ENCODE measurements at places on chromosomes 11 and 22.

DNA sequence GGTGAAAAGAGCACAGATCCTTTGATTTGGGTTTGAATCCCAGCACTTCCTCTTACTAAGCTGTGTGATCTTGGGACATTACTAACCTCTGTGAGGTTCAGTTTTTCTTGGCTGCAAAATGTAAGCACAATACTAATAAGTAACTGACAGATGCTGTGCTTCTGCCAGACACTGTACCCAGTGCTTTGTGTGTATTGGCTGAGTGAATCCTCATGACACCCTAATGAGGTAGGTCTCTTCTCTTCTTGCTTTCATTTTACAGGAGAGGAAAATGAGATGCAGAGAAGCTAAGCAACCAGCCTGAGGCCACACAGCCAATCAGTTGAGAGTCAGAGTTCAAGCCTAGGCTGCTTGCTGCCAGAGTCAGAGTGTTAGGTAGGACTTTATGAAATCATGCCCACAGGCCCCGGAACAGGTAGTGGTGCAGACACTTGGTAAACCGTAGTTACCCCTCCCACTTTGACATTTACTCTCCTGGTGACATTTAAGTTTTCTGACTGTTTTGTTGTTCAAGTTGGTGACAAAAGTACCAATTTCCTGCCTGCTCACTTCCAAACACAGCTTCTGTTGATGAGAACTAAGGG lies 21.2 kb downstream of the PTPRJ start:
- no peak for DNase-seq

DNA sequence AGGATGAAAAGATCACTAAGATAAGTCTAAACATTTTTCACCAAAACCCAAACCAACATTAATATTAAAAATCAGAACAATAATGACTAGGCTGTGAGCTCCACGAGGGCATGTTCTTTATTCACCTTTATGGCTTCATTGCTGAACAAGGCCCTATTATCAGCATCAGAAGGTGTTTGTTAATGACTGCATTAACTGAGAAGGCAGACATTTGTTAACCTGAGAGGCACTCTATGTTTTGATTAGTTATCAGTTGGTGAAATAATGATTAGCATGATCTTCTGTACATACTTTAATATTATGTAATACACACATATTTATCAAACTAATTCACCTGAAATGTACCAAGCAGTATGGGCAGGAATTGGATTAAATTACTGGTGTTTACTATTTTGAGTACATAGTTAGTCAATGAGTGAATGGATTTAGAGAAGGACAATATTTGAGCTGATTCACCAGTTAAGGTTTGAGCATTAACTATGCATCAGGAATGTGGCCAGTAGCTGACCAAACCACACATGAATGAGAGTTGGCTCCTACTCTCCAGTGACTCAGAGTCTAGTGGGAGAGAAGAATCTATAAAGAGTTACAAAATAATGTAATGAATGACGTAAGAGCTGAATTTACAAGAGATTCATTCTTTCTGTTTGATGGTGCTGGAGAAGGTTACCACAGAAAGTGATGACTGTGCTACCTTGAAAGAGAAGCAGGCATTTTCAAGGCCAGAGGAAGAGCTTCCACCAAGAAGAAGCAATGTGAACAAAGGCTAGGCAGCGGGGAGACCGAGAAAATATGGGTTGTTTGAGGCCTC lies 6.7 kb downstream of the IL18 start:
- no peak for DNase-seq

DNA sequence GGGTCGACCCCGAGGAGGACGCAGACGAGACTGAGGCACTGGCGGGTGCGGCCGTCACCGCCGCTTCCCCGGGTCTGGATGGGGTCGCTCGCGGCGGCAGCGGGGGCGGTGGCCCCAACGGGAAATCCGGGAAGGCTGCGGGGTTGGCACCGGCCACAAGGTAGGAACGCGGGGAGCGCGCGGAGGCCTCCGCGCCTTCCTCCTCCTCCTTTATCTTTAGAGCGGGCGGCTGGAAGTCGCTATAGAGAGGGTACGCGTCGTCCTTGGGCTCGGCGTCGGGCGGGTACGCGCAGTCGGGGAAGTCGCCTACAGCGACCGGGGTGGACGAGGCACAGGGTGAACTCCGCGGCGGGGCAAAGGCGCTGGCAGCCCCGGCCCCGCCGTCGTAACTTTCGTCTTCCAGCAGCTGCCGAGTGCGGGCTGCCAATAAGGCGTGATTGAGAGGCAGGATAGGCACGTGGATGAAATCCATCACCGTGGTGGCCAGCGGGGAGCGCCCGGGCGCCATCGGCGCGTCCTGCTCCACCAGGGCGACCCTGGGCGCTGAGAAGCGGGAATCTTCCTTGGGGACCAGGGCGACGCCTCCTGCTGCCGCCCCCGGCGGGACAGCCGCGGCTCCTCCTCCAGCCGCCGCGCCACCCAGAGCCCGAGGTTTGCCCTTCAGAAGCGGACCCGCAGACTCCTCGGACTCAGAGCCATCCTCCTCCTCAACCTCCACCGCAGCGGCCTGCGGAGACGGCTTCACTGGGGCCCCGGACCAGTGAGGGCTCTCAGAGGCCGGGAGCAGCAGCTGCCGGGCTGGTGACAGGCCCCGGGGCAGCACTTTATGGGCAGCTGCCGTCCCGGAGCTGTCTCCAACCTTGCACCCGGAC lies 1.7 kb downstream of the PGR start:
- no peak for DNase-seq

GRCh38 chr11:2808850-2809846 lies 76.4 kb downstream of the CDKN1C start:
- DNase-seq = no peak

DNA sequence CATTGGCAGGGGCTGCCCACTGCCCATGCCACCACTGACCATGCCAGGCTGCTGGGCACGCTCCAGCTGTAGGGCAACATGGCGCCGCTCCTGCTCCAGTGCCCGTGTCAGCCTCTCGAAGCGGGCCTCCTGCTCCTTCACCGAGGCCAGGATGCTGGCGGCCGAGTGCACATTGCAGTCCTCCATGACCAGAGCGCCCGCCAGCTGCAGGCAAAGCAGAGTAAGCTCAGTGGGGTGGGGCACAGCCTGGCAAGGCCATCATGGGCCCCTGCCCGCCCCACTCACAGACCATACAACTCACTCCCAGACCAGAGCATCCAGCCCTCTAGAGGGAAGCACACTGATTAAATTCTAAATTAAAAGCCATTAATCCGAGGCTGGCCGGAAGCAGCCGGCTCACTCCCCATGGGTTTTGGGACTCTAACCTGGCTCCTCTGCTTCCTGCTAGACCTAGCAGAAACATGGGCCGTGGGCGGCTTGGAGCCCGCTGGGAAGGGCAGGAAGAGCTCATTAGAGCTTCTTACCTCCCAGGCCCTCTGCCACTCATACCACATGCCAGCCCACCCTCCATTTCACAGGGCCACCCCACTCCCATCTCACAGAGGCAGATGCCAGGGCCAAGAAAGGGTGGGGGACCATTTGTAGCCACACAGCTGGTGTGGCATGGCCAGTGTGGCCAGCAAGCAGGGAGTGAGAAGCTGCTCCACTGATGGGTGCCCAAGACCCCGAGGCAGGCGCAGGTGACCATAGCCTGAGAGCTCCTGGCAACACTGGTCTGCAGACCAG lies 25.8 kb downstream of the ARVCF start:
- no peak for DNase-seq

DNA sequence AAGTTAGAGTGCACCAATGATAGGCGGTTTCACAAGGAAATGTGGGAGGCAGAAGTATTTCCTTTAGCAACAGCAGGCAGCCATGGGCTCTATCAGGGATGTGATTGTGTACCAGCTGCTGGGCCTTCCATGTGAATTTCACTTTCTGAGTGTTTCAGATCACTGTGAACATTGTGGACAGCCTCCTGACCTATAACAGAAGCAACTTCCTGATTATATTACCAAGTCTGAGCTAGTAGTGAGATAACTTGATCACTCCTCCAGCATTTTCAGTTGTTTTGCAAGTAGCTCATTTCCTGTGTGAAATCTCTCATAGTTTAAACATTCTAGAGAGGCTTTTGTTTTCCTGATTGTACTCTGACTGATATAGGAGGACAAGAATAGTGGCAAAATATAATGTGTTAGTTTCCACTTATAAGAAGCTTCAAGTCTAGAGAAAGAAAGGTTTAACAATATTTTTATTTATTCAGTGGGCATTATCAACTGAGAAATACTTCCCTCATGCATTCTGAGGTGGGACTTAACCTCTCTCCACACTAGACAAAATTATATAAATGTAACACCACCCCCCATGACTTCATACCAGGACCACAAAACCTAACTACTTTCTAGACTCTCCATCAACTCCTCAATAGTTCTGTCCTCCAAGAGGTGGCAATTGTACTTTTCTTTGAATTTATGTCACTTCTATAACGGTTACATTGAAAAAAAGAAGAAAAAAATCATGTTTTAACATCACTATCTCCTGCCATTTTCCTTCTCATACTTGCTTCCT lies 184.2 kb upstream of the LUZP2 start:
- no peak for DNase-seq

Data from NCI-H1436 treated with DMSO at 0.1 percent for 48 hours (cell line).